ENCODE measurements at places on chromosomes 6 and 20.

- DNase-seq = no peak
Measured at GRCh38 chr20:33594743-33595142, 67.4 kb upstream of the C20orf144 start.

DNA sequence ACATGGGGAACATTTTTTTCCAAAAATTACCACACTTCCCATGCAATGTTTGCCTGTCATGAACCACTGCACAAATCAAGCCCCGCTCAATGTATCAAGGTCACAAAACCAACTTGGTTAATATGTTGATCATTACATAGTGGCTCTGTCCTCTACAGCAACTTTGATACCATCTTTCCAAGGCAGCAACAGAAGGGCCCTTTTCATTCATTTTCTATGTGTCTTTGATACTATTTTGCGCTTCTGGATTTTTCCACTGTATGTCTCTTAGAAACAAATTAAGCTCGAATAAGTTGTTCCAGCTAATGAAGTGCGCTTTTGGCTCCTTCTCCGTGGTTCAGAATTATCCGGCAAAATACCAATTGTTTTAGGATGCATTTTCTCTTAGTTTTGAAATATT is 1.5 kb downstream of the ZHX3 start:
- no peak for DNase-seq

DNA sequence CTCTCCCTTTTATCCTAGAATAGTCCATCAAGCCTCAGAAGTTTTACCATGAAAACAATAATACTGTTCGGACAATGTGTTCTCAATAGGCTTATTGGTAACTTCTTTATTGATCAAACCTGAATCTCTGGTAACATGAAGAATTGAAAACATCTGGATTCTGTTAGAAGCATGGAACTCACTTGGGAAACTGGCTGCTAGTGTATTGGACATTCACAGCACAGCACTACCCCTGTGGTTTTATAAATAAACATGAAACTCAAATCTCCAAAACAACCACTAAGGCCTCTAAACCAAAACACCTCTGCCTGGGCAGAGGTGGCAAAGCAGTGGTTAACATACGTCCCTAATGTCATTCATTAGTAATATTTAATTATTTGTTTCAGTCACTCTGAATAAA is 157.6 kb upstream of the KCNQ5 start:
- DNase-seq = no peak

GRCh38 chr6:34575326-34575725 is 19.2 kb upstream of the SPDEF start:
- DNase-seq = no peak

GRCh38 chr6:40535819-40536380 is 51.3 kb downstream of the LRFN2 start:
- no peak for DNase-seq

DNA sequence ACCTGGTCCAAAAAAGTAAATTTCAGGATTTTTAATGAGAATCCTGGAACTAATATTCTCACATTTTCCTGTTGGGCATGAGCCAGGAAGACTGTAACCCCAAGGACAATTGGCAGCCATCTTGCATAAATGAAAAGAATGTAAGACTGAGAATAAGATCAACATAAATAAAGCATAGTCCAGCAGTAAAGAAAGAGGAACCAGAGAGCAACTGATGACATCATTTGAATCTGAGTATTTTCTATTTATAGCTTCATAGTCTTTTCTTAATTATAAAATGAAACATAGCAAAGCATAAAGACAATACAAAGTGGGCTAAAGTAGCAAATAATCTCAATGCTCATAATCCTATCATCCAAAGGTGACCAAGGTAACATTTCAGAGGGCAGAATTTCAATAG is 26.6 kb upstream of the FBXL4 start:
- DNase-seq = no peak

GRCh38 chr6:101018157-101018556 is 137.0 kb upstream of the ASCC3 start:
- DNase-seq = no peak

- DNase-seq = no peak
Measured at GRCh38 chr6:121879149-121879548, 443.7 kb downstream of the GJA1 start.

DNA sequence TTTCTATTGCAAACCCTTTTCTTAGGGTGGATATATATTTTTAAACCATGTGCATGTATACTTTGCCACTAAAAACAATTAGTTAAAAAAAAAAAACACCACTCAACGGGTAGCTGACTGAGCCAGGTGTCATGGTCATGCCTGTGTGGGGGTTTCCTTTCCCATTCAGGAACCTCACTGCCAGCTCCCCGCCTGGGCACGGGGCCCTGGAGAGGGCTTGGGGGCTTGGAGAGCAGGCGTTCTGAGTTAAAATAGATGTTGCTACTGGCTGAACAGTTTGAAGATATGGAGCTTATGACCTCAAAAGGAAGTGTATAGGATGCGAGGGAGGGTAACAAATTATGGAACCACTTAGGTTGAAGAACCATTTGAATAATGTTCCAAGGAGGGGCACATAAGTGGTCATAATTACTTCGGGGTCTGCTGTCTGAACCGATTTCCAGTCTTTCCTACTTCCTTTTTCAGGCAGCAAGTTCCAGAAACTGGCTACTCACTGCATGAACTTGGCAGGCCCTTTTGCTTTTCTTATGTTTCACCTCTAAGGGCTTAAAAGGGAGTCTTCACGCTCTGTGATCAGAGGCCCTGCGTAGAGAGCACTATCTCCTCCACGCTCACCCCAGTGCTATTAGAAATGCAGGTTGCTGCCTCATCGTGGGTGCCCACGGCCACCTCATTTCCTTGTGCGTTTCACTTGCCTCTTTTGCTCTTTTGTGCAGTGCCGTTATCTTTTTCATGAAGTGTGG is 9.9 kb downstream of the STX16 start:
- DNase-seq = no peak

- DNase-seq = no peak
Measured at GRCh38 chr6:22590423-22590822, 21.1 kb downstream of the HDGFL1 start.

DNA sequence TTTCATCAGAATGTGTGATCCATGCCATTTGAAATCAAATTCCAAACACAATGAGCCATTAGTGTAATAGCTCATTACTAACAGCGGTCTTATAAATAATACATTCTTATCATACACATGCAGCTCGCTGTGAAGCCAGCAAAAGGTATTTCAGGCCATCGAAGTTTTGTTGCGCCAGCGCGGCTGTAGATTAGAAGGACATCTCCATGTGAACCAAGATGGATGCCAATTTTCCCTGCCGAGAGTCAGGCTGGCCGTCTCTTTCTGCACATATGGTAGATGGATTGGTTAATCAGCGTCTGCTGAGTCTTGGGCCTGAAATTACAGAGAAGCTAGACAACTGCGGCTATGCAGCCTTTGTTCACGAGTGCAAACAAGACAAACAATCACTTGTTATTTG is 44.1 kb downstream of the CFAP61 start:
- no peak for DNase-seq

DNA sequence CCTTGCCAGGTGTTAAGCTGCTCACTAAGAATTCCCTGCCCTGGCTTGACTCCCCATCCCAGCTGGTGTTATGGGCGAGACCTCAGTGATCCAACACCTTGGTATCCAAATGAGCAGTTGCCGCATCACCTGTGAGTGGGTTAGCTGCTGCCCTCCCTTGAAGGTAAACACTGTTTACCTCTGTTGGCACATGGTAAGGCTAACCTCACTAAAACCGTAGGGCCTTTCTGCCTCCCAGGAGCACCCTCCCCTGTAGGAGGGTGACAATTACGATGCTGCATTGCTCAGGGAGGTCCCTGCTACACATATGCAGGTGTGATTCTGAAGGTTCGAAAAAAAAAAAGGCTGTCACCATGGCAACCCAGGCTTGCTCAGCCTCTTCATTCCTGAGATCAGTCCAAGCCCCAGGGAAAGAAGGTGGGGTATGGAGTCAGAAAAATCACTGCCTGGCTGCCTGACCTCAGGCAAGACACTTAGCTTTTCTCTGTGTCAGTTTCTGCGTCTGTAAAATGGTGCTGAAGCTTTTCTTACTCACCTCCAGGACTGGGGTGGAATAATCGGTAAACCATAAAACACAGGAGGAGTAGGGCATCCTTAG is 19.5 kb downstream of the PNPLA1 start:
- DNase-seq = no peak

DNA sequence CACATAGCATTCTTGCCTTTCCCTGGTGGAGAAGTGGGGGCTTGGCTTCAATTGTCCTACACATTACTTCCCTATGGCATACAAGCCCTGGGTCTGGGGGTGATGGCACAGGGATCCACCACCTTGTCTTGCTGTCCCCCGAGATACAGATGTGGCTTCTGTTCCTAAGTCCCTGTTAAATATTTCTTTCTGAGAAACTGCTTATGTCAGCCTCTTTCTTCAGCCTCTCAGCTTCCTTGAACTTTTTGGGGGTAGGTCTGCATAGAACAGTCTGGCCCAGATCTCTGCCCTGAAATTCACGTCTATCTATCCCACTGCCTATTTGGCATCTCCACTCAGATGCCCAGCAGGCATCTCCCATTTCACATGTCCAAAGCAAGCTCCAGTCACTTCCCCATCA is 177.4 kb downstream of the SCP2D1 start:
- DNase-seq = no peak

GRCh38 chr6:161850562-161850961 is 576.7 kb upstream of the AGPAT4 start:
- DNase-seq = no peak

Data from stimulated activated CD4-positive, alpha-beta T cell treated with anti-CD3 and anti-CD28 coated beads, Interleukin-15, amount 100 ng/mL, for 48 hours (primary cell).